ENCODE measurements at places on chromosomes 4 and X.

- DNase-seq, result no peak
These were observed 184.1 kb downstream of the IL1RAPL2 start for GRCh38 chrX:104749951-104750610.

DNA sequence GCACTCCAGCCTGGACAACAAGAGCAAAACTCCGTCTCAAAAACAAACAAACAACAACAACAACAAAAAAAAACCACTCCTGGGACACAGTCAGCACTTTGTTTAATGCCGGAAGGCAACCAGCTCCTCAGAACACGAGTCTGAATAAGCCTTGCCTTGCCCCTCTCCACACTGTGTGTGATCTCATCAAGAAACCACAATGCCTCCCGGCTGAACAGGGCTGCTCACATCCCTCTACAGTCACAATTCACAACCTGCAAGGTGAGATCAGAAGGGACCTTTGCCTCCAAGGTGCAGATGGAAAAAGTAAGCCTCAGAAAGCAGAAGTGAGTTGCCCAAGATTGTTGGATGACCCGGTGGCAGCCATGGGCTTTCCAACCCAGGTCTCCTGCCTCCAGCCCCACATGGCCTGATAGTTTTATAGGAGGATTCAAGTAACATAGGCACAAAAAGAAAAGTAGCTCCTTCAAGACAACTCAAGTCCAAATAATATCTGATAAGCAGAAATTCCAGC, 80.8 kb downstream of the JAKMIP1 start:
- DNase-seq, result no peak

GRCh38 chr4:72471816-72472215, 97.2 kb downstream of the ADAMTS3 start:
- no peak for DNase-seq

DNA sequence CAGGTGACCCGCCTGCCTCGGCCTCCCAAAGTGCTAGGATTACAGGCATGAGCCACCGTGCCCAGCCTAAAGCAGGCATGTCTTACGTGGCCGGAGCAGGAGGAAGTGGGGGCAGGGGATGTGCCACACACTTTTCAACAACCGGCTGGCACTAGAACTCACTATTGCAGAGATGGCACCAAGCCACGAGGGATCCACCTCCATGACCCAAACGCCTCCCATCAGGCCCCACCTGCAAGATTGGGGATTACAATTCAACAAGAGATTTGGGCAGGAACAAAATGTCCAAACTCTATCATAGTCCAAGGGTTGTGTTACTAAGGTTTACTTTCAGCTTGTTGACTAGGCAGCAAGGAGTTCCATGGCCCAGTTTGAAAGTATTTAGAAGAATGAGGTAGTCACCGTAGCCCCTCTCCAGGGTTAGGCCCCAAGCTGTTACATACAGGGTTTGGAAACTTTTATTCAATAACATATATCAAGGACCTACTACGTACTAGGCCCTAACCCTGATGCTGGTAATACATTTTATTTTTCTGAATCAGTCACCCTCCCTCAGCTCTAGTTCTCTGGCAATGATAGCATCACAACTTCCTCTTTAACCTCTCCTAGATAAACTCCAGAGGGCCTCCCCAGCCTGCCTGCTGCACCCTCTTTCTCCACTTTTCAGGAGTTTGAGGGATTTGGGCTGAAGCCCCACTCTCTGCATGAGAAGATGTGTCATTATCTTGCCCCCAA, 18.0 kb upstream of the TBC1D14 start:
- no peak for DNase-seq

- DNase-seq, result no peak
These were observed 99.0 kb upstream of the OTUD4 start for GRCh38 chr4:145279122-145279960.

GRCh38 chr4:16360694-16361262, 134.5 kb upstream of the TAPT1 start:
- DNase-seq, result no peak
